Natural killer cell (primary cell): ENCODE measurements at places on chromosomes 4 and X. TPM values are rescaled to one million over a fixed set of nuclear protein-coding genes. Genes with fewer than 3 reads are reported as not detected.
A peak's percentile ranks its signal among the peaks of the same experiment; 100 is the strongest.

DNA sequence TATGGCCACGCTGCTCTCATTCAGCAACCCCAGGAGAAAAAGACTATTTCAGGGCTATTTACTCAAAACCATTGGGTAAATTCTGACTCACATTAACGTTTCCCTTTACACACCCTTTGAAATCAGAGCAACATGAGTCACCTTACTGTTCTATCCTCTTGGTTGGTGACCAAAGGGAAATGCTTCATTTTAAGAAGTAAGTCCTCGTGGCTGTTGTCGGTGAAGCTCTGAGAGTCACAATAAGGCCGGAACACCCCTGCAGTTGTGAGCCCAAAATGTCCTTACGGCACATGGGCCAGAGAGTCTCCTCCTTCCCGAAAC, 56.3 kb upstream of the SPRY1 start:
- DNase-seq = no peak

GRCh38 chr4:23966725-23967124, 76.9 kb upstream of the PPARGC1A start:
- DNase-seq = no peak

FAM9B gene
- total RNA-seq = 0.42 TPM

DNA sequence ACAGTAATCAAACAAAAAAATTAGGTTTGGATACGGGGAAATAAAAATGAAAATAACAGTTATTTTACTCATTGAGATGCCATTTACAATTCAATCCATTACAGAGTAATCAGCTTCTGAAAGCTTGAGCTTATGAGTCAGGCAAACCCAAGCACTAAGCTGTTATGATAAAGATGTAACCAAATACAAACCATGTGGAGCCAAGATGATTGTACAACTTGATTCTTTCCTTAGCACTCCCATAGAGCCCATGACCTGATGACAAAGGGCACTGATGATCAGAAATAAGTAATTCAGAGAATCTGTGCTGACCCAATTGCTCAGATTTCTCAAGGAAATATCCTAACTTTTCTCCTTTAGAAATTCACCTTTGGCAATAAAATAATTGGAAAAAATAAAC, 40.5 kb upstream of the PRKG2 start:
- no peak for DNase-seq

SPANXA1 gene
- total RNA-seq = not detected

DGAT2L6 gene
- total RNA-seq = not detected

P2RY10 gene
- 21.5 TPM for total RNA-seq

- no peak for DNase-seq
Measured at GRCh38 chr4:24056289-24056688, 166.4 kb upstream of the PPARGC1A start.

DNA sequence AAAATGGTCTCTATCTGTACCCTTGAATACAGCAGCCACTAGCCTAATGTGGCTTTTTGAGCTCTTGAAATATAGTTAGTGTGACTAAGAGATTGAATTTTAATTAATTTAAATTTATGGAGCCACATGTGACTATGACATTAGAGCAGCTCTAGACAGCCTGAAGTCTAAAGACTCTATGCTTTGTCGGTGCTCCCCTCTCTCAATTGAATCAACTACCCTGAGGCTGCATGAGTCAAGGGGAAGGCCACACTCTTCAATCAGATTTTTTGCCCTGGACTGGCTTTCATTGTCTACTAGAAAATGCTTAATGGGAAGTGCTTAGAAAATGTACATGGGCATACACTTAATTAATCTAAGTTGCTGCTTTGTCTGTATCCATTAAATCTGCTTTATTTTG, 11.7 kb downstream of the TLR7 start:
- DNase-seq = no peak

DCAF12L2 gene
- total RNA-seq = not detected

- DNase-seq = no peak
Measured at GRCh38 chrX:97102938-97103337, 219.2 kb downstream of the RPA4 start.

- DNase-seq = no peak
Measured at GRCh38 chr4:168498251-168498650, 1.4 kb downstream of the PALLD start.

- DNase-seq = no peak
Measured at GRCh38 chr4:11535333-11535732, 106.6 kb upstream of the HS3ST1 start.

CXCL6 gene
- not detected for total RNA-seq

- DNase-seq = no peak
Measured at GRCh38 chr4:155060419-155060818, 148.0 kb upstream of the NPY2R start.

GRCh38 chr4:176238826-176239225, 30.2 kb downstream of the ASB5 start:
- no peak for DNase-seq

GRCh38 chrX:109936114-109936513, 66.8 kb upstream of the TMEM164 start:
- DNase-seq = no peak

GPR119 gene
- not detected for total RNA-seq

DNA sequence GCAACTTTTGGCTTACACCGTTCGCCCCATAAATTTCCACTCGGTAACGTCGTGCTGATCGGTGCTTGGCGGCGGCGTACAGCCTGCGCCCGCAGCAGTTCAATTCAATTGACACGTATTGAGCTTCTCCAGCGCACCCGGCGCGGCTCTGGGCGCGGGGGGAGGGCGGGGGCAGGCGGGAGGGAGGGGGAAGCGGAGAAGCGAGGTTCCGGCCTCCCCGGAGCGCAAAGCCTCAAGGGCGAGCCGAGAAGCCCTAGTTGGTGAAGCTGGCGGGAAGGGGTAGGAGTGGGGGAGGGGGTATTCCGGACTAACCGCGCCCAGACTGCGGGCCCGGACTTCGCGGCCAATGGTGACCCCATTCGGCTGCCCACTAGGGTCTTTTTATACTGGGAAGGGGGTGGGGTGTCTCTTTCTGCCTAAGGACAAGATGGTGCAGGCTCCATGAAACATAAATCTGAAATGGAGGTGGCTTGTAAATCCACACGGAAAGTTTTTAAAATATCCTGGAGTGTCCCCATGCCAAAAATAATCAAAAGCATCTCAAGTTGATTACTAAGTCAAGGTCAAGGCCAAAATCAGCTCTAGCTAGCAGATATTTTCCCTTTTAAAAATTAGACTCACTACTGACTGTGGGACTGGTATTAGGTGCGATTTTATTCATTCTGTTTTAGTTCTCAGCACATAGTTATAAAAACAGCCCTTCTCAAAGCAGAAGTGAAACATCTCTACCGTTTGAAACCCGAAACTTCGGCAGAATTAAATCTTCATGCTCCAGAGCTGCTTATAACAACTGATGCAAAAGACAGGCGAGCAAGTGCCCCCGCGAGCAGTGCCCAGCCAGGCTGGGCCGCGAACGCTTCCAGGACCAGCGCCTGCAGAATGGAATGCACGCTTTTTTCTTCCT, 1.5 kb upstream of the BCOR start:
- peak; percentile 75 for DNase-seq

ARHGAP4 gene
- total RNA-seq = 398 TPM

DNA sequence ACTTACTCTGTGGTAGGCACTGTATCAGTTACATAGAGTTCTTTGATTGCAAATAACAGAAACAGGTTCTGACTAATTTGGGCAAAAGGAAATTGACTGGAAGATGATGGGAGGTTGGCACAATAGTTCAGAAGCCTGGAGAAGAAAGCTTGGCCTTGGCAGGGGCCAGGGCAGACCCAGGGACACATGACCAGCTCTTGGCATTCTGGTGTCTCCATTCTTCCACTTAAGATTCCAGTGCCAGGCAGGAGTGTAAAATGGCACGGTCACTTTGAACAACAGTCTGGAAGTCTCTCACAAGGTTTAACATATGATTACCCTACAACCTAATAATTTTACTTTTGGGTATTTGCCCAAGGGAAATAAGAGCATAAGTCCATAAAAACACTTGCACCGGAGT, 175.9 kb downstream of the BCOR start:
- DNase-seq = no peak

DNA sequence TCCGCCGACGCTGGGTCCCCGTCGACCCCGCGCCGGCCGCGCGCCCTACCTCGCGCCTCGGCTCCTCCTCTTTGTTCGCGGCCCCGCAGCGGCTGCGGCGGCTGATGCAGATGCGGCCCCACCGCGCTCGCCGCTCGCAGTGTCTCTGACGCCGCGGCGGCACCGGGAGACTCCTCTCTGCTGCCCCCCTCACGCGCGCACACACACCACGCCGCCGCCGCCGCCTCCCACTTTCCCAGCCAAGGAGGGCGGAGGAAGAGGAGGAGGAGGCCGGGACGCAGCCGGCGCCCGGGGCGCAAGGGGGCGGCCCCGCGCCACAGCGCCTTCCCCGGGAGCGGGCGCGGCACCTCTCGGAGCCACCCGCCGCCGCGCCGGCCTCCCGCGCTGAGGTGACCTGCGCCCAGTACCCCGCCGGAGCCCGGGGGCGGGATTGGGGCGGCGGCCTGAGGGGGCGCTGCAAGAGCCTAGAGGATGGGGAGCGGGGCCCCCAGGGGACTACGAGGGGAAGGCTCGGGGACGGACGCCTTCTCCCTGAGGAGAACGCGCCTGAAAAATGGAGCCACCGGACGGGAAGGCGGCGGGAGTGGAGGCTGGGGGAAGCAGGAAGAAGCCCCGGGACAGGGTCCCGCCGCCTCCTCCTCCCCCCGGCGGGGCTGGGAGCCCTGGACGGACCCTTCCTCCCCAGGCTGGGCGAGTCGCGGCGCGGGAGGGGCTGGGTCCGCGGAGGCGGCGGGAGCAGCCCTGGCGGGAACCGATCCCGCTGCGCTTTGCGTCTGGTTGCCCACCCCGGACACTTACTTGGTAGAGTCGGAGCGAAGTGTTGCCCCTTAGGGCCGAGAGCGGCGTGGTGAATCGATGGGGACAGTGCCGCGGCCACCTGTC, at the start of gene SH3RF1:
SH3RF1 (minus strand) TSS at position 147 of the 882 bp plus-strand sequence. CDS start 1,744 bp downstream, outside the sequence.
- DNase-seq = peak; percentile 20

DNA sequence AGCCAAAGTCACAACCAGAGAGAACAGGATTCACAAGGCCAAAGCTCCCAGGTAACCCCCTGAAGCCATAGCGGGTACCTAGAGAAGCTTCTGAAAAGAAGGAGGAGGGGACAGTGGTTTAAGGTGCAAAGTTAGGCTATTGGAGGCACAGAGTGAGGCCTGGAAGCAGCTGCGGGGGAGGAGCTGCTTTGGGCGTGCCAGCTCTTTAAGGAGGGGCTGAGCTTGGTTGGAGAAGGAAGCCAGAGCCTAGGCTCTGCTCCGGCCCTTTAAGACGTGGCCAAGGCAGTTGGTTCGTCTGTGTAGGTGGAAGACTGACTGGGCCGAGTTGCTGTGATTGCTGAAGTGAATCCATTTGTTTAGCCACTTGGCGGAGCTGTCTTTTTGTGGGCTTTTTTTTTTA, 1.5 kb downstream of the KLF8 start:
- DNase-seq = no peak
